PC-3 (cell line): ENCODE measurements at places on chromosomes 1 and 21. TPM values are rescaled to one million over a fixed set of nuclear protein-coding genes. Genes with fewer than 3 reads are reported as not detected.

CHIA gene
- not detected in 2 replicates for total RNA-seq

CFAP107 gene
- not detected in 2 replicates for total RNA-seq

IFI16 gene
- 0.98 and 1.3 TPM in 2 replicates for total RNA-seq

GCSAML gene
- not detected in 2 replicates for total RNA-seq

KRTAP22-1 gene
- not detected in 2 replicates for total RNA-seq

PPCS gene
- 45.6 and 56.1 TPM in 2 replicates for total RNA-seq

FTCD gene
- 0.40 and 0.58 TPM in 2 replicates for total RNA-seq

TRIM45 gene
- total RNA-seq, result 3.1 and 4.3 TPM in 2 replicates

AIM2 gene
- total RNA-seq, result not detected in 2 replicates

BMP8B gene
- total RNA-seq, result 3.3 and 4.7 TPM in 2 replicates

KIAA1614 gene
- total RNA-seq, result not detected in 2 replicates

MARK1 gene
- 0.40 and 1.5 TPM in 2 replicates for total RNA-seq

LRRN2 gene
- total RNA-seq, result 5.0 and 9.0 TPM in 2 replicates

HAPLN2 gene
- total RNA-seq, result 1.1 TPM in 1 of 2 replicates, not detected in the other

FCGR2B gene
- total RNA-seq, result not detected in 2 replicates

FALEC gene
- 0.73 TPM in 1 of 2 replicates, not detected in the other for total RNA-seq

MUTYH gene
- total RNA-seq, result 21.4 and 22.8 TPM in 2 replicates

GLIS1 gene
- total RNA-seq, result 1.7 and 2.6 TPM in 2 replicates
